ENCODE measurements at places on chromosomes 5 and 9. TPM values are rescaled to one million over a fixed set of nuclear protein-coding genes. Genes with fewer than 3 reads are reported as not detected.

The RASGEF1C gene
- total RNA-seq, result 0.38 TPM

The NSMF gene
- 27.7 TPM for total RNA-seq

The GLIPR2 gene
- 86.4 TPM for total RNA-seq

The PPP3R2 gene
- total RNA-seq, result not detected

The PCDHGA4 gene
- total RNA-seq, result 4.0 TPM

The TPPP gene
- 8.1 TPM for total RNA-seq

The PARP8 gene
- total RNA-seq, result 39.3 TPM

The CDC20B gene
- total RNA-seq, result not detected

The PCDHGB2 gene
- 5.3 TPM for total RNA-seq

The IL33 gene
- 10.6 TPM for total RNA-seq

The MVB12B gene
- 11.9 TPM for total RNA-seq

The KCNV2 gene
- not detected for total RNA-seq

The LCN15 gene
- not detected for total RNA-seq

The PALM2AKAP2 gene
- 37.5 TPM for total RNA-seq

The DEPDC1B gene
- 0.75 TPM for total RNA-seq

The SGCD gene
- 7.3 TPM for total RNA-seq

The MTAP gene
- total RNA-seq, result 20.0 TPM

The PCDHB15 gene
- total RNA-seq, result 0.34 TPM

The TNFSF8 gene
- 18.4 TPM for total RNA-seq

The SHOC1 gene
- not detected for total RNA-seq

The TAF7 gene
- total RNA-seq, result 77.9 TPM

The CDKN2B-AS1 gene
- not detected for total RNA-seq

The LRRC70 gene
- total RNA-seq, result 13.9 TPM

The CTSV gene
- 1.0 TPM for total RNA-seq

The SNCB gene
- not detected for total RNA-seq

The MAMDC2 gene
- 25.1 TPM for total RNA-seq

The TCERG1 gene
- total RNA-seq, result 64.2 TPM

The HMCN2 gene
- 0.68 TPM for total RNA-seq

The TLX3 gene
- not detected for total RNA-seq

The RNF183 gene
- not detected for total RNA-seq

The NR2F1-AS1 gene
- 6.4 TPM for total RNA-seq

The PLPPR1 gene
- total RNA-seq, result not detected

The LHX3 gene
- not detected for total RNA-seq

The CDC14B gene
- 45.9 TPM for total RNA-seq

The PRDM9 gene
- not detected for total RNA-seq

The EGFLAM gene
- total RNA-seq, result 68.9 TPM

The GLDC gene
- total RNA-seq, result not detected

The PAEP gene
- total RNA-seq, result not detected

The NR5A1 gene
- total RNA-seq, result not detected

The SEMA6A gene
- total RNA-seq, result 12.6 TPM

The ADRB2 gene
- total RNA-seq, result 49.4 TPM

The RELL2 gene
- total RNA-seq, result 0.49 TPM

The PCDHB10 gene
- 2.4 TPM for total RNA-seq

The GRM6 gene
- not detected for total RNA-seq

The EPB41L4B gene
- total RNA-seq, result 59.9 TPM

The GPX3 gene
- 6,929 TPM for total RNA-seq

The MGAT1 gene
- 224 TPM for total RNA-seq

The SRA1 gene
- 12.4 TPM for total RNA-seq

The TMEM215 gene
- total RNA-seq, result not detected

The ZFP2 gene
- 3.6 TPM for total RNA-seq

The FBP2 gene
- total RNA-seq, result not detected

The CER1 gene
- not detected for total RNA-seq

The MARCOL gene
- total RNA-seq, result not detected

The GABBR2 gene
- not detected for total RNA-seq

Data from subcutaneous adipose tissue (tissue), 4 donors.